ENCODE measurements at places on chromosomes 11 and 22.
A peak's percentile ranks its signal among the peaks of the same experiment; 100 is the strongest.

DNA sequence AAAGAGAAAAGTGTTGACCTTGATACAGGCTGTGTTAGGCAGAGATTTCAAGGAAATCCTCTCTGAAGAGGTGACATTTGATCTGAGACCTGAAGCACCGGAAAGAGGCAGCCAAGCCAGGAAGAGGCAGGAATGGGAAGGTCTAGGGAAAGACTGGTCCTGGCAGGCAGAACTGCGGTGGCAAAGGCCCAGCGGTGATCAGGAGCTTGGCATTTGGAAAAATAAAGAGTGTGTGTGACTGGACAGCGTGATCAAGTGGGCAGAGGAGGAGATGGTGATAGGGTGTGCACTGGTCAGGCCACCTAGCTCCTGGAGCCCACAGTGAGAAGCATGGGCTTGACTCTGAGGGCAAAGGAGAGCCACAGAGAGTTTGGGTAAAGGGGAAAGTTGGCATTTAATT is 27.2 kb upstream of the GAB4 start:
- DNase-seq = no peak

- no peak for DNase-seq
These were observed 55.2 kb upstream of the PHF21A start for GRCh38 chr11:46176421-46176820.

GRCh38 chr11:98136357-98136756 is 884.4 kb upstream of the CNTN5 start:
- no peak for DNase-seq

DNA sequence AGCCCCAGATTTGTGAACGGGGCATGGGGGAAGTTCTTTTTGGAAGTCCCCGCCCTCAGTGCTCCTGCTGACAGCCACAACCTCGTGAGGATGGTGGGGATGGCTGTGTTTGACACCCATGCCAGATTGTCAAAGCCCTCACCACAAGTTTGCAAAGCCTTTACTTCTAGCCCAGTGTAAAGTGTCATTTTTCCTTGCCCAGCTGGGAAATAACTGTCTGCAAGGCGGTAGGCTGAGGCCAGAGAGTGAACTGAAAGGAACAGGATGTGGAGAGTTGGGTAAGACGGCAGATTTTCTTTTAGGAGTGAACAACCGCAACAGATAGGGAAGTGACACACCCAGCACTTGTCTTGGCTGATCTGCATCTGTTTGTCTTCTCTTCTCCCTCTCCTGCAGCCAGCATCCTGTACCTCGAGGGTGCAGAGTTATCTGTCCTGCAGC is 13.6 kb downstream of the IL17RA start:
- DNase-seq = no peak

- DNase-seq = no peak
These were observed 424 bp upstream of the ADORA2A start for GRCh38 chr22:24426851-24427499.

DNA sequence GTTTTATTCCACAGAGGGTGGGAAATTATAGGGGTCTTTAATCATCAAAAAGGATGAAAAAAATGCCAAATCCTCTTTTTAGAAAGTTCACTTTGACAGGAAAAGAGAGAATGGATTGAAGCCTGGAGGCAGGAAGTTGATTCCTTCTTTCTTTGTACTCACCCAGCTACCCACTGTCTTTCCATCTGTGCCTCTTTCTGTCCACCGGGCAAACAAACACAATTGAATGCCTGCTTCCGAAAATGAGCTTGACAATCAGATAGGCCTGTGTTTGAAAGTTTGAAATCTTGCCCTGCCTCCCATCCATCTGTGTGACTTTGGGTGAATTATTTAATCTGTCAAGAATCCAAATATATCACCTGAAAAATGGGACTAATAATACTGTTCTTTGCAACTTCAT is 81.1 kb downstream of the SCN3B start:
- DNase-seq = no peak

- DNase-seq = no peak
These were observed 245.9 kb downstream of the LARGE1 start for GRCh38 chr22:33674357-33674756.

DNA sequence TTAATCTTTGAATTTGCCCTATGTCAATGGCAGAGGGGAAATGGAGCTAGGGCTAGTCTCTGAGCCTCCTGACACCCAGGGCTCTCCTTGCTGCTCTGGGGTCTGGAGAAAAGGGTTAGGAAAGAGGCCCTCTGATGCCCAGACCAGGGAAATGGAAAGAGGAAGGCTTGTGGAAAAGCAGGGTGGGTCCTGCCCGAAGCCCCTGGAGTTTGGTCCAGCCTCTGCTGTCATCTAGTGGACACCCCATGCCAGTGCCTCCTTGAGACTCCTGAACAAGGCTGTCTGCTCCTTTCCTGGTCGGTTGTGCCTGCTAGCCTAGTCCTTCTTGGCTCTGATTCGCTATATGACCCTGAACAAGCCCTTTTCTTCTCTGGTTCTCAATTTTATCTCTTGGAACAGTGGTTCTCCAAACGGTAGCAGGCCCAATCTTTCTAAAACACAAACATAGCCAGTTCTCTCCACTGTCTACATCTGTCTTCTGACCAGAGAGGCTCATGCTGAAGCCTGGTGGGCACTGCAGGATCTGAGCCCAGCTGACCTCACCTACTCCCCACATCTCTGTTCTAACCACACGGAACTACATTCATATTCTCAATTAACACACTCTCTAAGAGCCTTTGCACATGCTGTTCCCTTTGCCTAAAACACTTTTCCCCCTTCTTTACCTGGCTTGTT is 8.8 kb upstream of the PLA2G3 start:
- peak; percentile 82 for DNase-seq

GRCh38 chr22:17397756-17398547 is 28.7 kb downstream of the CECR2 start:
- DNase-seq = no peak

DNA sequence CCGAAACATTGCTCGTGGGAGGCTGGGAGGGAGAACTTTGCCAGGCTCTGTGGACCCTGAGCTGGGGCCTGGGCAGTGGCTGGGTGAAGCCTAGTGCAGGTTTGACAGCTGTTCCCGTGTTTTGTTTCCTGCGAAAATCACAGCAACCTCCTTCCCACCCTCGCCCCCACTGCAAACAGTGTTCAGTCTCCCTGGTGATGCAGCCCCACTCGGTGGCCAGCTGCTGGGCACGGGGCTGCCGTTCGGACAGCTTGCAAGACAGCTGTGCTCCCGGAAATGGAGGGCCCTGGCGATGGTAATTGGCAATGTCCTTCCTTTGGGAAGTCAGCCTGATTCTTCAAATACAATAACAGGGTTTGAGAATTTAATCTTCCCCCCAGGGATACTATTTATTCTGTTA is 10.4 kb upstream of the GAL start:
- no peak for DNase-seq

Data from EL (cell line).